ENCODE measurements at places on chromosomes 1 and 21. TPM values are rescaled to one million over a fixed set of nuclear protein-coding genes. Genes with fewer than 3 reads are reported as not detected.

DNA sequence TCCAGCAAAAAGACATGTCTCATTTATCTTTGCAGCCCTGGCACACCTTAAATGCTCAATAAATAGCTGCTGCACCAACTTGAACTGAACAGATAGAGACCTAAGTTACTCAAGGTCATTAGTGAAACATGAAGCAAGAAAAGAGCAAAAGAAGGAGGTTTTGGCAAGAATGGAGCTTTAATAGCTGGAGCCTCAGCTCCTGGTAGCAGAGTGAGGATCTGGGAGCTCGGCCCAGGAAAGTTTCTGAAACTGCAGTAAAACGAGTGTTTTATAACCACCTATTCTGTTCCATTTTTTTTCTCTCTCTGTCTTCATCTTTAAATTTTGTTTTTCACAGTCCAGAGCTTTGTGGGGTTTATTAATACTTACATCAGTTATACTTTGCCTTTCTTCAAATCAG, 207.5 kb downstream of the SETD4 start:
- no peaks in the 10 kb centered on the region for H3K36me3 ChIP-seq
- no peak for DNase-seq
- H3K4me1 ChIP-seq: no peaks in the 10 kb centered on the region
- H3K27me3 ChIP-seq: no peaks in the 10 kb centered on the region
- no peak overlapping the region for H3K4me3 ChIP-seq

TFF3 gene
- total RNA-seq: 21.3 TPM

ZDHHC18 gene
- 8.1 TPM for total RNA-seq

DNA sequence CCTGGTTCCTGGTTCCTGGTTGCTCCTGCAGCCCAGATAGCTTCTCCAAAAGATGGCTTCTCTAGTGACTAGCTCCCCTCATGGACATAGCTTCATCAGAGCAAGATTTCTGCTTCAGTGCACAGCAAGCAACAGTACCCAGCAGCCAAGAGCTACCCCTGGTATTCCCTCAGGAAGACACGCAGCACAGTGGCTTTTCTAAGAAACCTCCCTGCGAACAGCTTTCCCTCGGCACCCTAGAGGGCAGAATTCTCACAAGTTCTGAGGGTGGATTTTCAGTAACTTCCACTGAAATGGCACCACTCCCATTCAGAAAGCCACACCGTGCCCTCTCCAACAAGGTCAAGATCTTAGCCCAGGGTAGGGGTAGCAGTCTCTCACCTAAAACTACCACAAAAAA, 128.2 kb downstream of the EIF4G3 start:
- DNase-seq: no peak
- no peaks in the 10 kb centered on the region for H3K27me3 ChIP-seq
- no peaks in the 10 kb centered on the region for H3K36me3 ChIP-seq
- H3K4me1 ChIP-seq: peaks cover 8% of the 10 kb centered on the region
- no peak overlapping the region for H3K27ac ChIP-seq

STK40 gene
- 27.1 TPM for total RNA-seq

GRCh38 chr1:91129458-91129857, 107.6 kb upstream of the ZNF644 start:
- no peaks in the 10 kb centered on the region for H3K4me1 ChIP-seq
- no peak overlapping the region for H3K4me3 ChIP-seq
- peaks cover 3% of the 10 kb centered on the region for H3K27me3 ChIP-seq
- H3K27ac ChIP-seq: no peak overlapping the region

ADGRL4 gene
- 10.5 TPM for total RNA-seq

C2CD2 gene
- 432 TPM for total RNA-seq

- H3K4me3 ChIP-seq: no peak overlapping the region
- H3K36me3 ChIP-seq: no peaks in the 10 kb centered on the region
- H3K4me1 ChIP-seq: no peaks in the 10 kb centered on the region
- H3K27me3 ChIP-seq: no peaks in the 10 kb centered on the region
- H3K27ac ChIP-seq: no peak overlapping the region
Observed at GRCh38 chr21:18759751-18760161, 356.2 kb upstream of the TMPRSS15 start.

DNA sequence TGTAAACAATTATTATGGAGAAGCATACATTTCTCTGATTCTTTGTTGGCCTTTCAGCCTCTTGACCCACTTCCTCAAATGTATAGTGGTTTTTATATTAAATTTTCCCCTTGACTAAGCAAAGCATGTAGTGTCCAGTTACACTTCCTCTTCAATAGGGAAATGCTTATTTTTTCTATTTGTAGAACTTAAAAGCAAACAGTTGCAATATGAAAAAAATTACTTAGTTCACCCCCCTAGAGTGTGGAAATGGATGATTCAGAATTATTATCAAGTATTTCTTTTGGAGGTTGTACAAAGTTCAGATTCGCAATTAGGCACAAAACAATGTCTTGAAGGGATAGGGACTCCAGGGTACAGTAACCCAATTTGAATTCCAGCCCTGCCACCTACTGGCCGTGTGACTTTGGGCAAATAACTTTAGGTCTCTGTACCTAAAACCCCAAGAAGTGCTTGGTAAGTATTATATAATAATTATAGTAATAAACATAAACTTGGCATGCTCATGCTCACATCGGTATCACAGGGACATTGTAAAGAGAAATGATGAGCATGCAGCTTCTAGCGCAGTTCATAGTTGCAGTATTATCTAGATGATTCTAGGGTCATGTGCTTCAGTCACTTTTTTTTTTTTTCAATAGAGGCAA, 28.6 kb upstream of the IFNGR2 start:
- no peaks in the 10 kb centered on the region for H3K27me3 ChIP-seq
- peaks cover 6% of the 10 kb centered on the region for H3K4me1 ChIP-seq
- DNase-seq: peak; percentile 66
- H3K36me3 ChIP-seq: no peaks in the 10 kb centered on the region
- H3K4me3 ChIP-seq: no peak overlapping the region

FAM131C gene
- total RNA-seq: 4.2 TPM

F11R gene
- 43.0 TPM for total RNA-seq

NEGR1 gene
- 7.4 TPM for total RNA-seq

GRCh38 chr1:88708011-88708410, 23.9 kb downstream of the PKN2 start:
- no peaks in the 10 kb centered on the region for H3K27me3 ChIP-seq
- H3K4me3 ChIP-seq: no peak overlapping the region
- H3K27ac ChIP-seq: no peak overlapping the region
- no peak for DNase-seq
- no peaks in the 10 kb centered on the region for H3K36me3 ChIP-seq

GRCh38 chr1:160342526-160342925, 524 bp downstream of the COPA start:
- peak overlapping the region; percentile 83 for H3K27ac ChIP-seq
- peak; percentile 29 for DNase-seq
- H3K4me1 ChIP-seq: peaks cover 9% of the 10 kb centered on the region
- peak overlapping the region; percentile 75 for H3K4me3 ChIP-seq
- no peaks in the 10 kb centered on the region for H3K36me3 ChIP-seq
- no peaks in the 10 kb centered on the region for H3K27me3 ChIP-seq

S100A8 gene
- total RNA-seq: 257 TPM

DNA sequence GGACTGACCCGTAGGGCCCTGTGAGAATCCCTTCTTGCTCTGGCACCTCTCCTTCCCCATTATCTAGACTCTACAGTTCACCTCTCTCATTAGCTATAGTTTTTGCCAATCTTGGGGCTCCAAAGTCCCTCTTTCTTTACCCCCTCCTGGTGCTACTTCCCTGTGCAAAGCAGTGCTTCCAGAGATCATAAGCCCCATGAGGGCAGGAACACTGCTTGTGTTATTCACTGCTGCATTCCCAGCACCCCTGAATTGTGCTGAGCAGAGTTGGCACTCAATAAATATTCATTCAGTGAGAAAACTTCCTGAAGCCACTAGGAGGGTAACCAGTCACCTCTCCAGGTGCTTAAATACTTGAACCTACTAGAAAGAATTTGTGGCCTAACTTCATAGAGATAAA, 2.1 kb upstream of the H3-3A start:
- H3K27ac ChIP-seq: no peak overlapping the region
- H3K27me3 ChIP-seq: no peaks in the 10 kb centered on the region
- H3K4me1 ChIP-seq: peaks cover 21% of the 10 kb centered on the region
- DNase-seq: no peak
- no peaks in the 10 kb centered on the region for H3K36me3 ChIP-seq

DNA sequence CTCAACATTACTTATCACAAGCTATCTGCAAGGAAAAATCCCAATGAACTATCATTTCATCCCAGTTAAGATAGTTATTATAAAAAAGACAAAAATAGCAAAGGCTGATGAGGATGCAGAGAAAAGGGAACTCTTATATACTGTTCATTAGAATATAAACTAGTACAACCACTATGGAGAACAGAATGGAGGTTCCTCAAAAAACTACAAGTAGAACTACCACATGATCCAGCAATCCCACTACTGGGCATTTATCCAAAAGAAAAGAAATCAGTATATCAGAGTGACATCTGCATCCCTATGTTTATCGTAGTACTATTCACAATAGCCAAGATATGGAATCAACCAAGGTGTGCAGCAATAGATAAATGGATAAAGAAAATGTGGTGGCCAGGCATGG, 4.9 kb upstream of the C1orf185 start:
- no peaks in the 10 kb centered on the region for H3K36me3 ChIP-seq
- H3K4me1 ChIP-seq: no peaks in the 10 kb centered on the region
- H3K4me3 ChIP-seq: no peak overlapping the region

DNA sequence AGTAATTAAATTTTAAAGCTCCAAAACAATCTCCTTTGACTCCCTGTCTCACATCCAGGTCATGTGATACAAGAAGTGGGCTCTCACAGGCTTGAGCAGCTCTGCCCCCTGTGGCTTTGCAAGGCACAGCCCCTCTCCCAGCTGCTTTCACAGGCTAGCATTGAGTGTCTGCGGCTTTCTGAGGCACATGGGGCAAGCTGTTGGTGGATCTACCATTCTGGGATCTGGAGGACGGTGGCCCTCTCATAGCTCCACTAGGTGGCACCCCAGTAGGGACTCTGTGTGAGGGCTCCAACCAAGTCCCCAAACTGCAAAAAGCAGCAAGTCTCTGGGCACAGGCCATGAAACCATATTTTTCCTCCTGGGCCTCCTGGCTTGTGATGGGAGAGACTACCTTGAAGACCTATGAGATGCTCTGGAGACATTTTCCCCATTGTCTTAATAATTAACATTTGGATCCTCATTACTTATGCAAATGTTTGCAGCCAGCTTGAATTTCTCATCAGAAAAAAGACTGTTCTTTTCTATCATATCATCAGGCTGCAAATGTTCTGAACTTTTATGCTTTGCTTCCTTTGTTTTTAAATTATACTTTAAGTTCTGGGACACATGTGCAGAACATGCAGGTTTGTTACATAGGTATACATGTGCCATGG, 554.1 kb upstream of the OLFM3 start:
- H3K27ac ChIP-seq: no peak overlapping the region
- no peaks in the 10 kb centered on the region for H3K4me1 ChIP-seq
- peak; percentile 14 for DNase-seq
- H3K36me3 ChIP-seq: no peaks in the 10 kb centered on the region

SEC16B gene
- total RNA-seq: 2.7 TPM

FAM72A gene
- total RNA-seq: 3.9 TPM

DNA sequence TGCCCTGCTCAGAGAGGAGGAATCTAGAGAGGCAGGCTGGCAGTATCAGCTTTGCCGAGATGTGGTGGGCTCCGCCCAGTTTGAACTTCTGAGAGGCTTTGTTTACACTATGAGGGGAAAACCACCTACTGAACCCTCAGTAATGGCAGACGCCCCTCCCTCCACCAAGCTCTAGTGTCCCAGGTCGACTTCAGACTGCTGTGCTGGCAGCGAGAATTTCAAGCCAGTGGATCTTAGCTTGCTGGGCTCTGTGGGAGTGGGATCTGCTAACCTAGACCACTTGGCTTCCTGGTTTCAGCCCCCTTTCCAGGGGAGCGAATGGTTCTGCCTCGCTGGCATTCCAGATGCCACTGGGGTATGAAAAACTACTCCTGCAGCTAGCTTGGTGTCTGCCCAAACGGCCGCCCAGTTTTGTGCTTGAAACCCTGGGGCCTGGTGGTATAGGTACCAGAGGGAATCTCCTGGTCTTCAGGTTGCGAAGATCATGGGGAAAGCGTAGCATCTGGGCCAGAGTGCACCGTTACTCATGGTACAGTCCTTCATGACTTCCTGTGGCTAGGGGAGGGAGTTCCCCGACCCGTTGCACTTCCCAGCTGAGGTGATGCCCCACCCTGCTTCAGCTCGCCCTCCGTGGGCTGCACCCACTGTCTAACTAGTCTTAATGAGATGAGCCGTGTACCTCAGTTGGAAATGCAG, 43.6 kb downstream of the C21orf91 start:
- H3K4me3 ChIP-seq: no peak overlapping the region
- no peak for DNase-seq
- no peak overlapping the region for H3K27ac ChIP-seq
- H3K36me3 ChIP-seq: no peaks in the 10 kb centered on the region
- no peaks in the 10 kb centered on the region for H3K27me3 ChIP-seq
- no peaks in the 10 kb centered on the region for H3K4me1 ChIP-seq

FCMR gene
- 1.6 TPM for total RNA-seq

- H3K4me3 ChIP-seq: no peak overlapping the region
- H3K4me1 ChIP-seq: no peaks in the 10 kb centered on the region
- H3K27ac ChIP-seq: no peak overlapping the region
- H3K36me3 ChIP-seq: no peaks in the 10 kb centered on the region
Observed at GRCh38 chr1:203038217-203038741, 12.0 kb downstream of the PPFIA4 start.

GRCh38 chr1:63155437-63155836, 166.9 kb upstream of the FOXD3 start:
- H3K36me3 ChIP-seq: no peaks in the 10 kb centered on the region
- no peak overlapping the region for H3K27ac ChIP-seq
- H3K4me1 ChIP-seq: no peaks in the 10 kb centered on the region
- no peak for DNase-seq
- peaks cover 11% of the 10 kb centered on the region for H3K27me3 ChIP-seq

DNA sequence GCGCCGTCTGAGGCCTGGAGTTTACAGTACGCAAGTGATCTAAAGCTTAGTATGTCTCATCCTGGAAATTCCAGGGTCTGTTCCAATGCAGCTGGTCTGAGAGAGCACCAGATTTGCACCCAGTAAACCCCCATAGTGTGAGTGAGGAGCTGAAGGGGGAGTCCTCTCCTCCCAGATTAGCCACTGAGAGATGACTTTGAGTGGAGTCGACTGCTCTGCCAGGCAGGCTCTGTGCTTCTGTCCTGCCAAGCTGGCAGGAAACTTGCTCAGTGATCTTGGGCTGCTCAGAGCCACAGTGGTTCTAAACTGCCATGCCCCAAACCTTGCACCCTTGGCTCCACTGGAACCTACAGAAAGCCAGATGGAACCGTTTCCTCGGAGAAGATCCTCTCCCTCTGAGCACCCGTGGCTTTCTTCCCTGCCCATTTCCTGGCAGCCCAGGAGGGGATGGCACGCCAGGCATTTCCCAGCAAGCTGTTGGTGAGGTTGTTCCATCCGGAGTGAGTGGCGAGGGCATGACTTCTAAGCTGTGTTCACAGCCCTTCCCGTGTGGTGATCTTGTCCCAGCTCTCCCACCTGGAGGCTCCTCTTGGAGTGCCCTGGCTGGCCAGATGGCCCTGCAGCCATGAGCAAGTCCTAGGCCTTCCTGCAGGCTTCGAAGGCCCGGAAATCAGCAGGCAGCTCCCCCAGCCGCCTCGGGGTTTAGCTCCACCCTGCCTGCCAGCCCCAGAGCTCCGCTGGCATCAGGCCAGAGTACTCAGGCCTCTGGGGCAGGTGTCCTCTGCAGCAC, 125.9 kb upstream of the VAMP3 start:
- no peaks in the 10 kb centered on the region for H3K27me3 ChIP-seq
- no peaks in the 10 kb centered on the region for H3K4me1 ChIP-seq
- H3K4me3 ChIP-seq: no peak overlapping the region
- no peak for DNase-seq
- H3K36me3 ChIP-seq: no peaks in the 10 kb centered on the region

PIK3R3 gene
- total RNA-seq: 19.6 TPM

NBPF6 gene
- total RNA-seq: not detected

Measured in adrenal gland (tissue), 19 donors.